ENCODE measurements at places on chromosomes 13 and 19. TPM values are rescaled to one million over a fixed set of nuclear protein-coding genes. Genes with fewer than 3 reads are reported as not detected.

The NR2C2AP gene
- total RNA-seq, result 19.7 TPM

The TSEN34 gene
- 168 TPM for total RNA-seq

The ZNF728 gene
- not detected for total RNA-seq

The CBARP gene
- total RNA-seq, result 4.6 TPM

The SIGLEC14 gene
- total RNA-seq, result not detected

The CGB7 gene
- total RNA-seq, result 1.5 TPM

The FCAR gene
- total RNA-seq, result not detected

The MEF2B gene
- 0.17 TPM for total RNA-seq

The DACH1 gene
- not detected for total RNA-seq

DNA sequence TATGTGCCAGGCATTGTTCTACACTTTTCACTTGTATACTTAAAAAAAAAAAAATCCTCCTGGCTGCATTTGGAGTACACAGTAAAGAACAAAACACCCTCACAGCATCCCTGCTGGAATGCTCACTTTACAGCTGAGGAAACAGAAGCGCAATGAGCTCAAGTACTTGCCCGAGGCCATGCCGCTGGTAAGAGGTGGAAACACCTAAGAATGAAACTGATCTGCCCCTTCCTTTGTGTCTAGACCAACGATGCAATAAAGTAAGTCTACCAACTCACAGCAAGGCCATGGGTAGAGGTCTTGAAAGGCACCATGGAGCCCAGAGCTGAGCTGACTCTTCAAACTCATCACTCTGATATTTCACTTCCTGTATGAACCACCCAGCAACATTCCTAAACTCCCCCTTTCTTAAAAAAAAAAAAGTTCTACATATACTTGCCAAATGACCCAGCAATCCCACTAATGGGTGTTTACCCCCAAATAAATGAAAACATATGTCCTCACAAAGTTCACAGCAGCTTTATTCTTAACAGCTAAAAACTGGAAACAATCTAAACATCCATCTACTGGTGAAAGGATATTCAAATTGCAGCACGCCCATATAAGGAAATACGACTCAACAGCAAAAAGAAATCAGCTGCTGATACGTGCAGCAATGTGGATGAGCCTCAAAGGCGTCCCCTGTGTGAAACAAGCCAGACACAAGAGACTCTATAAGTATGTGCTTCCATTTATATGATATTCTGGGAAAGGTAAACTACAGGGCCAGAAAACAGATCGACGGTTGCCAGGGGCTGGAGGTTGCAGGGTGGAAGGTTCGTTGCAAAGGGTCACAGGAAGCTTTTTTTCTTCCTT lies 236.6 kb upstream of the MAB21L1 start:
- no peak for DNase-seq

- DNase-seq, result no peak
Measured at GRCh38 chr13:25753976-25754375, 297.8 kb downstream of the SHISA2 start.

GRCh38 chr13:22486490-22486889 lies 694.3 kb upstream of the SGCG start:
- no peak for DNase-seq

- DNase-seq, result peak; percentile 1
Measured at GRCh38 chr13:58949646-58950045, 1214.1 kb downstream of the DIAPH3 start.

GRCh38 chr19:50381881-50382729 lies 2.0 kb upstream of the POLD1 start:
- no peak for DNase-seq

- DNase-seq, result no peak
Measured at GRCh38 chr13:28976195-28976594, 156.1 kb downstream of the MTUS2 start.

DNA sequence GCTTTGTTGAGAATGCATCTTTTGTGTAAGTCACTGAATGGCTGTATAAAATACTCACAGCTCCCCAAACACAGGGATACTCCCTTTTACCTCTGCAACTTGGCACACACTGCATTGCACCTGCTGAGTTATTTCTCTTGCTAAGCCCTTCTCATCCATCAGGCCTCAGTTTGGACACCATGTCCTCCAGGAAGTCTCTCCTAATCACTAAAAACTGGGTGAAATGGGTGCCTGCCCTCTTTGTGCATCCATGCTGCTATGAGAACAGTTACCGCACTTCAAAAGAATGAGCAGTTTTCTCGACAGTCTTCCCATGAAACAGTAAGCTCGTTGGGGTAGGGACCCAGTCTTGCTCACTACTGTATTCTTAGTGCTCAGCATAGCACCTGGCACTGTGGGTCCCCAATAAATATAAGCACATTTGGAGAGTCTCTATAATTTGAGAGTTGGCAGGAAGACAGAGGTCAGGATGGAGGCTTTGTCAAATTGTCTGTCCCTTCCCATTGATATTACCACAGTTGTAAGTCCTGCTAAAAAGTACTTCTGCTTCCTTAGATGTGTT lies 4.6 kb upstream of the SLC25A30 start:
- DNase-seq, result no peak

DNA sequence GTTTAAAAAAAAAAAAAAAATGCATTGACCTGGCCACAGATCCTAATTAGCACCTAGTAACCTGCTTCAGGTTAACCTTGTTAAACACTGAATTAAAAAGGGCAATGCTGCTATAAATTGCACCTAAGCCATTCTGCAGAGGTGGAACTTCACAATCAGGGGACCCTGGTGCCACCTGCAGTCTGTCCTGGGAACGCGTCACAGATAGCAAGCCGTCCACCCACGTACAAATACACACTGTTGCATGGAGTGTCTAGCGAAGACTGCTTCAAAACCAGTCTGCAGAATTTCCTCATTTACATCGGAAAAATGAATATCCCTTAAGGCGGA lies 169.3 kb downstream of the COL4A1 start:
- DNase-seq, result no peak

GRCh38 chr19:52690369-52691214 lies 44.3 kb downstream of the ZNF611 start:
- DNase-seq, result peak; percentile 94

- no peak for DNase-seq
Measured at GRCh38 chr19:1684573-1684912, 32.1 kb upstream of the TCF3 start.

DNA sequence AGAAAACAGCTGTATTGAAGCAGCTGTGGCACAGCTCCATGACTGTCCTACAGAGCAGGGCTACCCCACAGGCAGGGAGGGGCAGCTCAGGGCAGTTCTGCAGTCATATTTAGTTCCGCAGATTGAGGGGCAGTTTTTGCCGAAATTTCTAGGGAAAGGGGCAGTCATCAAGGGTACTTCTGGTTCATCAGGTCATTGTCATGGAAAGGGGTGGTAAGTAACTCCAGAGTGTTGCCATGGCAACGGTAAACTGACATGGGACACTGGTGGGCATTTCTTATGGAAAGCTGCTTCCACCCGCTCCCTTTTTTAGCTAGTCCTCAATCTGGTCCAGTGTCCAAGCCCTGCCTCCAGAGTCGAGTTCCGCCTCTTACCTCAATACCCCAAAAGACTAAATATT lies 702.8 kb downstream of the LIG4 start:
- no peak for DNase-seq

DNA sequence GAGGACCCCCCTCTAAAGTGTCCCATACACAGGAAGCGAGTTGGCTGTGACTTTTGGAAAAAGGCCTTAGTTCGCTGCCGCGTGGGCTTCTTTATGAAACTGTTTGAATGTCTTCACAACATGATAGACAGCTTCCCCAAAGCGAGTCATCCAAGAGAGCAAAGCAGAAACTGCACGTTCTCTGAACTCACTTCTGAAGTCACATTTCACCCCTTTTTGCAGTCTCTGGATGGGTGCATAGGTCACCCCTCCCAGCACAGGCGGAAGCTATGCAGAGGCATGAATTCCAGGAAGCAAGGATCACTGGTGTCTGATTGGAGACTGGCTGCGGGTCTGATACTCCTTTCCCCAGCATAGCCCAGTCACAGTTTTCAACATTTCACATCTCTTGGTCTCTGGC lies 10.6 kb downstream of the GPI start:
- DNase-seq, result no peak

DNA sequence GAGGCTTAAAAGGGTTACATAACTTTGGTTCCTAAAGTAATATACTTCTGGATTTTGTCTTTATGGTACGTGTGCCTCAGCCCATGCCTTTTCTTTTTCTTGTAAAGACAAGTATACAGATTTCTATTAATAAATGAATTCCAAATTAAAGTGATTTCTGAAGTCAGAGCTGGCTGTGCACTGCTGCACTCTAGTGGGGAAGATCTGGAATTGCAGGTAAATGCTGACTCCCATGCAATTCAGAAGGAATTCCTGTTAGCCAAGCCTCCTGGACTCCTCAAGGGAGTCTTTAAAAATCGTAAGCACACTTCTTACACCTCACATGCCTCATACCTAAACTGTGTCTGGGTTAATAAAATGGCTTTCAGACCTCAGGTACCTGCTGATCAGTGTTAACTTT lies 118.4 kb upstream of the SLC7A1 start:
- peak; percentile 11 for DNase-seq

DNA sequence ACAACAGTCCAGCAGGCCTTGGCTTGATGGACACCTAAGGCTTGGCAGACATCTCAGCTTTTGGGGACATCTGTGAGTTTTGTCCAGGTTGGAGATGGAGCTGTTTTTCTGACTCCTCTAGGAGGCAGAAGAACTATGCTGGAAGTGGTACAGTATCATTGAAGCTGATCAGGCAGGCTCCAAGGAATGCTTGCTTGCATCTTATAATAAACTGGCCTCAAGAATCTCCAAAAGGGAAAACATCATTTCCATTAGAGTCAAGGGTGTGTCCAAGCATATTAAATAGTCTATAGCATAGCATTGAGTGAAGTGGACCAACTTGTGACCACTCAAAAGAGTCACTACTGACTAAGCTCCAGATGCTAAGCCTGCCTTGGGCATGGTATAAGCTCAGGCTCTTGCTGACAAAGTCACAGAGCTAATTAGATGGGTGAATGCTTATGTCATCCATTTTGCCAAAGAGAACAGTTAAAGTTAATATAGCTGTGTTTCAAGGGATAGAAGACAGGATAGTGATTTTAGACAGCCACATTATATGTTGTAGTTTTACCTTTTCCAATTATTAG lies 216.0 kb downstream of the DNAJC15 start:
- no peak for DNase-seq

DNA sequence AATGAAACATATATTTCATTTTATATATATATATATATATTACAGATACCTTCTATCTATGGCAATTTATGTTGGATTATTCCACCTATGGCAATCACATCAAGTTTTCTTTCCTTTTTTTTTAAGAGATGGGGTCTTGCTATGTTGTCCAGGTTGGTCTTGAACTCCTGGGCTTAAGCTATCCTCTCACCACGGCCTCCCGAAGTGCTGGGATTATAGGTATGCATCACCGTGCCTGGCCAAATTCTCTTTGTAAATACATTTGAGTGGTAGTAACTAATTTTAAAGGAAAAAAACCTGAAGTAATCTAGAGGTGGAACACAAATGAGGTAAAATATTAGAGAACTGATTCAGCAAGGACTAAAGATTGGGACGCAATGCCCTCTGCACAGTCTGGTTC lies 21.6 kb upstream of the BRD4 start:
- DNase-seq, result no peak

DNA sequence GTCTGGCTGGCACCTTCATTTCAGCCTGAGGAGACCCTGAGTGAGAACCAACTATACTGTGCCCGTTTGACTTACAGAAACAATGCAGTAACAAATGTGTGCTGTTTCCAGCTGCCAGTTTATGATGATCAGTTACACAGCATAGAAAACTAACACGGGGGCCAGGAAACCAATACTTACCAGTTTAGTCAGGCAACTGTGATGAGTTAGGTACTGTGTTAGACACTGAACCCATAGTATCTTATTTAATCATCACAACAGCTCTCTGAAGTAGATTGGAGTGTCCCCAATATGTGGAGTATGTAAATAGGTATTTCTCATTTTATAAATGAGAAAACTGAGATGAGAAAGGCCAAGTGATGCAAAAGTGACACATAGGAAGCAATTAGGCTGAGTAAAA lies 620.9 kb upstream of the KLF12 start:
- DNase-seq, result no peak

- DNase-seq, result no peak
Measured at GRCh38 chr13:63944911-63945310, 2529.3 kb upstream of the PCDH20 start.

DNA sequence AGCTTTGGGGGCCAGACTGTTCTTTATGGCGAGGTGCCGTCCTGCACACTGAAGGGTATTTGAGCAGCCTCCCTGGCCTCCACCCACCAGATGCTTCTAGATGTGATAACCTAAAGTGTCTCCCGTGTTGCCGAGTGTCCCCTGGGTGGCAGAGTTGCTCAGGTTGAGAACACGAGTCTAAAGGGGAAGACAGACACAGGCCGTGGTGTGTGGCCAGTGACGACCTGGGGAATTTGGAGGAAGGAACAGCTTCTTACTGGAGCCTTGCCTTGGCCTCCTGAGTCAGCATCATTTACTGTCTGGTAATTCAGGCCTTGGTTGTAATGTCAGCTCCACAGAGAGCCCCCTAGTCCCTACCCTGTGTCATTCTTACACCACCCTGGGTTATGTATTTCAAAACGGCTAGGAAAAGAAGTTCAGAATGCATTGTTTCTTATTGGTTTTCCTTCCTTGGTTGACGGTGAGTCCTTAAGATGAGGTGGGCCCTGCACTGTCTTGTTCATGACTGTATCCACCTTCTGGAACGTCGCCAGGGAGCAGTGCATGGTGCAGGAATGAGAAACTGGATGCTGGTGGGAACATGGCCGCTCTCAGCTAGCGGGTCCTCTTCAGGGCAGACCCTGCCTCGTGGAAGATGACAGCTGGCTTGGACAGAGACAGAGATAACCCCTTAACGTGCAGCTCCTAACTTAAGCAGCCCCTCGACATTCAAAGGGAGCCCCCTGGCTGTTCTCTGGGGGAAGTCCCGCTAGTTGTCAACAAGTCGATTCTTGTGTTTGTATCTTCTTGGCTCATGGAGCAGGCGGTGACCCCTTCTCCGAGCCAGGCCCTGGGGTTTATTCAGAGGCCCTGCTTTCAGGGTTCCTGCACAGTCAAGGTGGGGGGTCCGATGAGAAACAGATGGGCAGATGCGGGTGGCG lies 7.2 kb downstream of the SIN3B start:
- no peak for DNase-seq

- DNase-seq, result no peak
Measured at GRCh38 chr19:39937787-39938186, 3.4 kb upstream of the FCGBP start.

GRCh38 chr19:5247957-5248705 lies 92.5 kb downstream of the PTPRS start:
- no peak for DNase-seq

DNA sequence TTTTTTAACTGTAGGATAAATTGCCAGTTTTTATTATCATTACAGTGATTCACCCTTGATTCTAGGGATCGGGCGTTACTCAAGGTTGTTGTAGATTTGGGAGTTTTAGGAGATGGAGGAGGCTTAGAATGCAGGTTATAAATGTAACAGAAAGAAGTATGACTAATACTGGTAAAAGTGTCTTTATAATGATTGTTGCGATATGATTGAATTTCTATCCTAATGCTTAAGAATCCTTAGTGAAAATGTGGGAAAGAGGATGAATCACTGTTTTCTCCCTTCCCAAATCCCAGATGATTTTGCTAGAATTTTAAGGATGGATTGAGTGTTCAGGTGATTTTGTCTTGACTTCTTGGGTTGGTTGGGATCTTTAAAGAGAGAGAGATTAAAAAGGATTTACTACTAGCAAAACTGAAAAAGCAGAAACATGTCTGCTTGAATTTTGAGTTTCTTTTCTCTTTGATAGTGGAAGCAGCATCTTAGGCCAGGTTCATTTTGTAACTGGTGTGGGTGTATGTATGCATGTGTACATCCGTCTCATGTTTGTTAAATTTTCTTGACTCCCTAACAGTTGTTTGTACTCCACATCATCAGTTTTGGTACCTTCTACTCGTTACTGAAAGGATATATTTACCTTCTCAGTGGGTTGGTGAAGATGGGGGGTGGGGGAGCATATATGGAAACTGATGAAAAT lies 25.9 kb downstream of the ARHGAP35 start:
- DNase-seq, result no peak
